ENCODE measurements at places on chromosomes 13 and 19.

DNA sequence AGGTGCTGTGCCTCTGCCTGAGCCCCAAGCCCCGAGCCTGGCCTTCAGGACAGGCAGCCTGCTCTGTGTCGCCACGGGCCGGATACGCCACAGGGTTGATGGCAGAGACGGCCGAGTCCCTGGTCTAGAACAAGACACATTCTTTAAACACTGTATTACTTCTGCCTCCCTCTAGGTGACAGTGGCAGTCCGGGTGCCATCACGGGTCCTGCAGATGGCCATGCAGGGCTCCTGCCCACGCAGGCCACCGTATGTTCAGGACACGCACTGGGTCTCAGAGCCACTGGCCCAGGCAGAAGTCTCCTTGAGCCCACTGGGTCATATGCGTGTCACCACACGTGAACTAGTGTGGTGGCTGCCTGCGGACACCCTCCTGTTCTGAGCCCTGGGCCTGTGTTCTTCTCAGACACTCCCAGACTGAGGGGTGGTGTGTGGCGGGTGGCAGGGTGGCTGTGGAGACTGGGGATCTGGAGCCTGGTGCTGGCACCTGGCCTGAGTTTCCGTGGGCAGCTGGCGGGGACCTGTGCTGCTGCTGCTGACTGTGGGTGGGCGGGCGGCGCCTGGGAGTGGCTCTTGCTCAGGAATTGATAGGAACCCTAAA lies 4.4 kb downstream of the PLEKHJ1 start:
- DNase-seq, result no peak

DNA sequence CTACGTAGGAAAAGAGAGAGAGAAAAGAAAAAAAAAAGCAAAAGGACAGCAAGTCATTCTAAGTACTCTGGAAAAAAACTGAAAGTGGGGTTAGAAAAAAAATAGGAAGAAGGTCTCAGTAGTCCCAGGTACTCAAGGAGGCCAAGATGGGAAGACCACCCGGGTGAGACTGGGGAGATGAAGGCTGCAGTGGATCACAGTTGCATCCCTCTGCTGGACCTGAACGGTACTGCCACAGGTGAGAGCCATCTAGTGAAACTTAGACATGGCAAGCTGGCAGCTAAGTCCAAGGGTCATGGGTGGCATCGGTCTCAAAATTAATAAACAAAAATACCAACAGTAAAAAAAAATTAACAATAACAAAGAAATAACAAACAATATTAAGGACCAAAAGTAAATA lies 41.0 kb upstream of the ZNF91 start:
- no peak for DNase-seq

DNA sequence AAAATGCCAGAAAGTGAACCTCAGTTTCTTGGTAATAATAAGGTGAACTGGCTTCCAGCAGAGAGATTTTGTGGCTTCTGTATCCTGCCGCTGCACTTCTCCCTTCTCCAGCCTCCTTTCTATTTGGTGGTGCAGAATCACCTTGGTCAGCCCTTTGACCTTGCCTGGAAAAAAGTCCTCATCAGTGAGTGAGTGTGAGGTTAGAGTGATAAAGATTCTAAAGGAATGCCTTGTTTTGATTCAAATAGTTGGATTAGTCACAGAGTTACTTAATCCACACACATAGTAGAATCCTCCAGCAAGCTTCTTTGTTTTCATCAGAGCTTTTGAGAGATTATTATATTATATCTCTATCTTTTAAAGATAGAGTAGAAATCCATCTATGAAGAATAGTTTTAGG lies 140.9 kb downstream of the KCNRG start:
- no peak for DNase-seq

DNA sequence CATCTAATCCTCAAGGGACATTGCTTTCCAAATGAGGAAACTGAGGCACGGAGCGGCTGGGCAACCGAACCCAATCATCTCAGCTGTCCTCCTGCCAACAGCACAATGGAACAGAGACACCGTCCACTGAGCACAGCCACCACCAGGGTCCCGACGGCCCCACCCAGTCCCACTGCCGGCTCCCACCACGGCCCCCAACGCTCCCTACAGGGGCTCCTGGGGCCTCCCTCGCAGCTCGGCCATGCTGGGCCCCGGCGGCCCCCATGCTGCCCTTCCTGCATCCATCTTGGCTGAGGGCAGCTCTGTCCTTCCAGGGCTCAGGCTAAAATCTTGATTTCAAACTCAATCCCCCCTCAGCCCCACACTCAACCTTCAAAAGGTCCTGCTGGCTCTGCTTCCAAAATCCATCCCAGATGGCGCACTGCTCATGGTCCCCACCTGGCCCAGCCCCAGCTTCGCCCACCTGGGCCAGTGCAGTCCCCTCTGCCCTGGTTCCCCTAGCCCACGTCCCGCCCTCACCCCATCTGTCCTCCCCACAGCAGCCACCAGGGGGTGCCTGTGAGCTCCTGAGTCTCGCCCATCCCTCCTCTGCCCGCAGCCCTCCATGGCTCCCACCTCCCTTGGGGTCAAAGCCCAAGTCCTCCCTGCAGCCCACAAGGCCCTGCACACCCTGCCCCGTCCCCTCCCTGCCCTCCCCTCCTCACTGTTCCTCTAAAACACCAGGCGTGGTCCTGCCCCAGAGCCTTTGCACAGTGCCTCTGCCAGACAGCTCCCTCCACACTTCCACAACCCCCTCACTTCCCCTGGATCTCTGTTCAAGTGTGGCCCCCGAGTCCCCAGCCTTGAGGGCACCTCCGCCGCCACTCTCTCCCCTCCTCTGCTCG lies 7.9 kb downstream of the PIP5K1C start:
- peak; percentile 51 for DNase-seq

DNA sequence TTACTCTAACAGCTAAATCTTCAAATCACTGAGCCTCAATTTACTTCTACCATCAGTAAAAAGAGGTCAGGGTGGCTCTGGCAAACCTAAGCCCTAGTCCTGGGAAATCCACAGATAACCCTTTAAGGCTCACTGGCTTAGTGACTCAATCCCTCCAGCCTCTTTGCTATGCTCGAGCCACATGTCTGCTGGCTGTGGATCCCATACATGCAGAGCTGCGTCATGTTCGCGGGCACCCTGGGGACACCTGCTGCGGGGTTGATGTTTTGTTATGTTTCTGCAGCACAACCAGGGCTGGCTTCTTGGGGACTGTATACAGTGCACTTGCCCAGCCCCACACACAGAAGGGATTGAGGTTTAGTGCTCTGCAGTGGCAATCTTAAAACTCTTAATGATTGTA lies 41.6 kb upstream of the C13orf42 start:
- DNase-seq, result no peak

DNA sequence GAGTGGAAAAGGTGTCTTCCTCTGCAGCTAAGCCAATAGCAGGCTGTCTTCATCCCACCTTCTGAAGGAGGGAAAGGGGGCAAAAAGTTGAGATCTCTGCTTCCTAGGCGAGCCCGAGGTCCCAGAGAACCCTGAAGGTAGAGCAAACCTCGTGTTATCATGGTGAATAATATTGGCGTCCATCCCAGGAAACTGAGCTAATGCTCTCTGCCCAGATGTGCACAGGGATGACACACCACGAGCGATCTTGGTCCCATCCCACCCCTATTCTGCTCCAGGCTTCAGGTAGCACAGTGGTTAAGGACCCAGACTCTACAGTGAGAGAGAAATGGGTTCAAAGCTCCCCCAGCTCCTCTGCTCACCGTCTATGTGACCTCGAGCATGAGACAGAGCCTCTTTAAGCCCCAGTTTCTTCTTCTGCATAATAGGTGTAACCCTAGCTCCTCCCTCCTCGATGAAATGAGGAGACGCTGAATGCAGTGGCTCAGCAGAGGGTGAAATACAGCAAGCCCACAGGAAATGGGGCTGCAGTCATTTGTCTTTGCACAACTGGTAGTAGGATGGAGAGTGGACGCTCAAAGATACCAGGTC lies 9.9 kb upstream of the CEACAM20 start:
- DNase-seq, result no peak

DNA sequence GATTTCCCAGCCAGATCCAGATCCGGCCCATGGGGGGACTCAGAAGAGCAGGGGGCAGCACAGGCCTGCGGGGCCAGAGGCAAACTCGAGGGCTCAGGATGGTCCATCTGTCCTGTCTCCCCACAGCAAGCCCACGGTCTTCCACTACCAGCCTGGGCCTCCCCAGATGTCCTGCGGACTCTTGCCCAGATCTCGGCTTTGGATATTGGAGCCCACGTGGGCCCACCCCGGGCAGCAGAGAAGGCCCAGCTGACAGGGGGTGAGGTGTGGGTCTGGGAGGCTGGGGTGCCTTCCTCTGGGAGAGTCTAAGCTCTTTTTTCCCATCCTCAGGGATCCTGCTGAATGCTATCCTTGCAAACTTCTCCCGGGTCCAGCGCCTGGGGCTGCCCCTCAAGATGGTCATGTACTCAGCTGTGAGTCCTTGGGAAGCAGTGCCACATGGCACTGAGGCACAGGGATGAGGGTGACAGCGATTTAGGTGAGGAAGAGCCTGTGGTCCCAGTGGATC lies 3.4 kb downstream of the ACP4 start:
- DNase-seq, result no peak

DNA sequence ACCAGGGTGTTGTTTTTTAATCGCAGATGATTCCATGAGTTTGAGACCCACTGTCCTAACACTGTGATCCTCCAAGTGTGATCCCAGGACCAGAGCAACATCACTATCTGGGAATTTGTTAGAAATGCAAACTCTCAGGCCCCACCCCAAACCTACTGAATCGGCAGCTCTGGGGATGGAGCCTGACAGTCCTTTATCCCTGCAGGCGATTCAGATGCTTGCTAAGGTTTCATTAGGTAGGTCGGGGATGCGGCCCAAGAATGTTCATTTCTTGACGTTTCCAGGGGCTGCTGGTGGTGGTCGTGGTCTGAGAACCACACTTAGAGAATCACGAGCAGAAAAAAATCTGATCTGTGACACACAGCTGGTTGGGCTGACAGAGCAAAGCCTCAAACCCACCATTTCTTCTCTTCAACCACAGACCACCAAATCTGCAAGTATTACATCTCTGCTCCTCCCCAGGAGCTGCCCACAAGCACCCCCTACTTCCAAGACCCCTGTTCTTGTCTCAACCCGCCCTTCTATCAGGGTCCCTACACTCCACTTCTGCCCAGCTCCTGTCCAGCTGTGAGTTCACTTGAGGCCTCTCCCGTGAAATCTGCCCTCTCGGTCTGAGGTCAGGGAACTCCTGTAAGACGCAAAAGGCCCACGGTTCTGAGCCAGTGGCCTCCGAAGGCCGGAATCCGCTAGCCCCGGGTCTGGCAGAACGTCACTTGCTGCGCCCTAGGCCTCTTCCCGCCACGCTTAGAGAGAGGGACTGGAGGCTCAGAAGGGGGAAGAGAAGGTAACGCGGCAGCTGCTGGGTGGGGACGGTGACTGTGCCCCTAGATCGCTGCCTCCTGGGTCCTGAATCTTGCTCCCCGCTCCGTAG lies 1.1 kb upstream of the FARP1 start:
- DNase-seq, result no peak

DNA sequence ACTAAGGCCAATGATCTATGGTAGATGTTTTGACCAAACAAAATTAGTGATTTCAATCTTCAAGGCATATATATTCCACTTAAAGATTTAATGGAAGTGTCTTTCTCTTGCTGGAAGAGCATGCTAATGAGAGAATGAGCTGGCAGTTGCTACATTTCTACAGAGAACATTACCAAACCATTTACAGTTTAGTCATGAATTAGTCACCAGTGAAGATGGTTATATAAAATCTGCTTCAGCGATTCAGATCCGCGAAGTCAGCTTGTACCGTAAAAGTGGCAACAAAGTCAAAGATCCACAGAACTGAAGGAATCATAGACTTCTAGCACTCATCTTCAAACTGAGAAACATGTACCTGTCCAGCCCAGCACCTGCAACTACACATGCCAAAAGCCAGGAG lies 156.3 kb downstream of the SLITRK5 start:
- no peak for DNase-seq

GRCh38 chr19:40745402-40745780 lies 4.9 kb downstream of the ACTMAP start:
- DNase-seq, result no peak

- DNase-seq, result no peak
Observed at GRCh38 chr13:98099627-98100026, 43.3 kb upstream of the FARP1 start.

DNA sequence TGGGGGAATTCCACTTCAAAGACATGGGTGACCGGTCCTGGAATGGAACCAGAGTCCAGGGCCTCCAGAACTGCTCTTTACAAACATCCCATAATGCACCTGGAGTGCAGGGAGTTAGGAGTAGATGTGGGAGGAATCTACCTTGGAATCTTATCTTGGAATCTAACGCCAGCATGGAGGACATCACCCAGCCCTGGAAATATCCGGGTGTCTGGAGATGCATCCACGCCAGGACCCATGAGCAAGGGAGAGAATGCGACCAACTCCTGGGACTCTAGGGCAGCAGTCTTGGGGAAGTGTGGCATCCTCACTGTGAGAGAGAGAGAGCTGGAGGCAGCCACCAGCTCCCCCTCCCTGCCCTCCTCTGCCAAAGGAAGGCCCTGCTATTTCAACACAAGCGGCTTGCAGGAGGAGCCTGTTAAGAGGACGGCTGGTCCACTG lies 211.8 kb downstream of the UQCRFS1 start:
- no peak for DNase-seq

DNA sequence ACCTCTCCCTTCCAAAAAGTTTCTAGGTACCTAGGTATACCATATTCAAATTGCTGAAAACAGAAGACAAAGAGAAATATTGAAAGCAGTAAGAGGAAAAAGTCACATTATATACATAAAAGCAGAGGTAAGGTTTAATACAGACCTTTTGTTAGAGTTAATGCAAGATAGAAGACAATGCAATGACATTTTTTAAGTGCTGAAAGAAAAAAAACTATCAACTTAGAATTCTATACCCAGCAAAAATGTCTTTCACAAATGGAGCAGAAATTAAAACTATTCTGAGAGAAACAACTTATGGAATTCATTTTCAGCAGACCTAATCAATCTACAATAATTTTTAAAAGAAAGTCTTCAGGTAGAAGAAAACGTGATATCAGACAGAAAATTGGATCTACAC lies 77.2 kb downstream of the CRYL1 start:
- DNase-seq, result no peak

GRCh38 chr13:108924134-108924533 lies 294.7 kb downstream of the MYO16 start:
- no peak for DNase-seq

- no peak for DNase-seq
Observed at GRCh38 chr13:83007226-83007625, 875.0 kb downstream of the SLITRK1 start.

GRCh38 chr13:51999510-51999911 lies 11.7 kb downstream of the ATP7B start:
- no peak for DNase-seq

- DNase-seq, result no peak
Observed at GRCh38 chr19:49951806-49952478, 9.0 kb downstream of the SIGLEC11 start.
